NB4 (cell line): ENCODE measurements at places on chromosomes 2 and 18.

DNA sequence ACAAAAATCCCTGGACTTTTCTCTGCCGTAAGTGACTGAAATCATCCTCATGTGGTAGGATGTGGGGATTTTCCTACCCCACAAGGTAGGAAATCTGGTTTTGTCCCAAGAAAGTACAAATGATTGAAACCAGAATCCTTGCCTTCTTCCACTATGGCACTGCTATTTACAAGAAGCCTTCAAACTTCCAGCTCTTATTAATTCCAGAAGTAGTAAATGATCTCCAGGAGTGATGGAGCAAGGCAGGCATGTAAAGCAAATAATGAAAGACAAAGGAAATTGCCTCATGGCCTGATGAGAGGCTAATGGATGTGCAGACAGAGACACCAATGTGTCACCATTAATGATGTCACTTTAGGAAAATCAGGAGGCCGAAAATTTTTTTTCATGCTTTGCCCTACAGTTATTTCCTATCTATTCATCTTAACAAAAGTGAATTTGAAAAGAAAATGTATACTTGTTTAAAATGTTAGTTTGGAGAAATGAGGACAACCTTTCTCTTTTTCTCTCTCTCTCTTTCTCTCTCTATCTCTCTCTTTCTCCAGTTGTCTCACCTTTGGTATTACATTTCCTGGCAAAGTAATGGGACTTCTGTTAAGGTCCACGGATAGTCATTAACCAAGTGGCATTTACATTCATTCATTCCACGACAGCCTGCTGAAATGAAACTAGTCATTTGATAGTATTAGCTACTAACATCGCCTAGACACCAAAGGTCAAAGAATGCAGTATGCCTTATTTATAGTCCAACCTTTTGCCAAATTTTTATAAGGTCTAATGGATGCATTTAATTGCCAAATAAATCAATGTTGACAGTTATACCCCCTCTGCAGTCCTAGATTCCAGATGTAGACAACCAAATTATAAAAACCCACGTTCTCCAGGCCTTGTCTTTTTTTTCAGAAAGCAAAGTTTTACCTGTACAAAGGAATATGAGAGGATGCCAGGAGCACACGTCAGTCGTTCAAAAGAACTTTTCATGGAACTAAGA lies 5.0 kb upstream of the EVA1A start:
- no peak for DNase-seq

DNA sequence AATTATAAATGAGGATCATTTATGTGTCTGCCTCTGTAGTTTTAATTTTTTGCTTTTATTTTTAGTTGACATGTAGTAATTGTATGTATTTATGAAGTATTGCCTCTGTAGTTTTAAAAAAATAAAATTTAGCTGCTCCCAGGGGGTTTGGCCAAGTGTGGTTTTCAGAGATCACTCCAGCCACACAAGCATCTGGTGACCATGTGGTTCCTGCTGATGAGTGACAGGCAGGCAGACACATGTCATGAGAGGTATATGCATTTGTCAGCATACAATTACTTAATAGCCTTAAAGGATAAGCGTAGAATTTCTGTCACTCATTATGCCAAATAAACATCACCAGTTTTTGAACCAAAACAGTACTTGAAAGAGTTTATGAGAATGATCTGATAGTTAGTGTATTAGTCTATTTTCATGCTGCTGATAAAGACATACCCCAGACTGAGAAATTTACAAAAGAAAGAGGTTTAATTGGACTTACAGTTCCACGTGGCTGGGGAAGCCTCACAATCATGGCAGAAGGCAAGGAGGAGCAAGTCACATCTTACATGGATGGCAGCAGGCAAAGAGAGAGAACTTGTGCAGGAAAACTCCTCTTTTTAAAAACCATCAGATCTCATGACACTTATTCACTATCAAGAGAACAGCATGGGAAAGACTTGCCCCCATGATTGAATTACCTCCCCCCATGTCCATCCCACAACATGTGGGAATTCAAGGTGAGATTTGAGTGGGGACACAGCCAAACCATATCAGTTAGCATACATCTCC lies 29.6 kb downstream of the MREG start:
- peak; percentile 63 for DNase-seq

- no peak for DNase-seq
Measured at GRCh38 chr18:38751898-38752297, 1186.3 kb upstream of the CELF4 start.

GRCh38 chr2:45256173-45256866 lies 247.1 kb upstream of the SIX2 start:
- DNase-seq: no peak
